ENCODE measurements at places on chromosomes 1 and 21. TPM values are rescaled to one million over a fixed set of nuclear protein-coding genes. Genes with fewer than 3 reads are reported as not detected.

LCE3D gene
- total RNA-seq = not detected

- DNase-seq = no peak
These were observed 22.5 kb upstream of the GPR157 start for GRCh38 chr1:9151328-9151860.

DNA sequence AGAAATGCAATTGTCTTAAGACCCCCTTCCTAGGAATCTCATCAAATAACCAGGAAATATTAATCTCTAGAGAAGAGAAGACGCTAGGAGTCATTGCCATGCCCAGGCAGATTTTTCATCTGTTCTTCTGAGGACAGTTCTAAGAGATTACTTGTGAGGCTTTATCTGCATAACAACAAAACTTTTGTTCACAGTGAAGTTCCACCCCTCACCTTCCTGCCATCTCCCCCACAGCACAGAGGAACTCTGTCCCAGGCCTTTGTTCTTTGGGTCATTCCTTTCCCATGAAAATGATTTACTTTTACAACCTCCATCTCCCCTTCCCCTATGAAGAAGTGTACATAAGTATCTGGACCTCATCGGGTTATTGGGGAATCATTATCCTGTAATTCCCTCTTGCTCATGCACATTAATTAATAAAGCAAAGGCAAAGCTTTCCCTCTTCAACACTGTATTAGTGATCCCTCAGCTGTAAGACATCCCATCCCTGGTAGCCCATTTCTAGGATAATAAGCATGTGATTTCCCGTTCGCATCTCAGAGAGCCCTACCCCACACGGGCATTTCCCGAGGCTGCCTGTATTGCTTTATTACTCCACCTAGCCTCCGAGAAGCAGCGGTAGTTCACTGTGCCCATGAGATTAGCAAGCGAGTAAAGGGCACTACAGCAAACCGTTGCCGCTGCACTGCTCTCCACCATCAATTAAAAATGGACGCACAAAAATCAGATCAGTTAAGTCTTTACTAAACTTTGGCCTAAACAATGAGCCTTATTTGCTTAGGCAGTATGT lies 384.4 kb upstream of the CAMK1G start:
- DNase-seq = no peak

DNA sequence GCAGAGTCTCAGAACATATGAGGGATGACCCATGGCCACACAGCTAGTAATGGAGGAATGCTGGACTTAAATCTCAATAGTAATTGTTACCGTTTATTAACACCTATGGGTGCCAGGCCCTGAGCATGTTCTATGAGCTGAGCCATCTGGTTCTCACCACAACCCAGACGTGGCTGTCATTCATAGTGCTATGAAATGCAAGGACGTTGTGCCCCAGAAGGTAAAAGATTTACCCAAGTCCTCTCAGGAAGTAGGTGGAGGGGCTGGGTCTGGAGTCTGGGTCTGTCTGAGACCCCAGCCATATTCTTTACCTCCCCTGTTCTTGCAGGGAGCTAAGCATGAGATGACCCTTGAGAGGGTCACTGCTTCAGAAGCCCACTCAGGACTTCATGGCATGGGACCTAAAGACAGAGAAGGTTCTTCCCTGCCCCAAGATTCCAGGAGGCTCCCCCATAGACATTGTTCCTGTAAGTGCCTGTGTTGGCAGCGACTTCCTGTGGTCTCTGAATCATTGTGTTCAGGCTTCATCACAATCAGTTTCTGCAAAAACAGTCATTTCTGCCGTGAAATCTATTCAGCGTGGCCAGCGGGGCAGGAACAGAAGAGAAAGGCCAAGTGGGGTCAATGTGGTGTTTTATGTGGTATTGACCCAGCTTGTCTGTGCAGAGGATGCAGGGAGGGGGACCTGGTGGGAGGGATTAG lies 475.4 kb downstream of the PTPRU start:
- DNase-seq = no peak

GRCh38 chr1:10677491-10678391 lies 118.7 kb downstream of the CASZ1 start:
- no peak for DNase-seq

All from CD8-positive, alpha-beta T cell (primary cell).